ENCODE measurements at places on chromosomes 12 and 14.
A peak's percentile ranks its signal among the peaks of the same experiment; 100 is the strongest.

DNA sequence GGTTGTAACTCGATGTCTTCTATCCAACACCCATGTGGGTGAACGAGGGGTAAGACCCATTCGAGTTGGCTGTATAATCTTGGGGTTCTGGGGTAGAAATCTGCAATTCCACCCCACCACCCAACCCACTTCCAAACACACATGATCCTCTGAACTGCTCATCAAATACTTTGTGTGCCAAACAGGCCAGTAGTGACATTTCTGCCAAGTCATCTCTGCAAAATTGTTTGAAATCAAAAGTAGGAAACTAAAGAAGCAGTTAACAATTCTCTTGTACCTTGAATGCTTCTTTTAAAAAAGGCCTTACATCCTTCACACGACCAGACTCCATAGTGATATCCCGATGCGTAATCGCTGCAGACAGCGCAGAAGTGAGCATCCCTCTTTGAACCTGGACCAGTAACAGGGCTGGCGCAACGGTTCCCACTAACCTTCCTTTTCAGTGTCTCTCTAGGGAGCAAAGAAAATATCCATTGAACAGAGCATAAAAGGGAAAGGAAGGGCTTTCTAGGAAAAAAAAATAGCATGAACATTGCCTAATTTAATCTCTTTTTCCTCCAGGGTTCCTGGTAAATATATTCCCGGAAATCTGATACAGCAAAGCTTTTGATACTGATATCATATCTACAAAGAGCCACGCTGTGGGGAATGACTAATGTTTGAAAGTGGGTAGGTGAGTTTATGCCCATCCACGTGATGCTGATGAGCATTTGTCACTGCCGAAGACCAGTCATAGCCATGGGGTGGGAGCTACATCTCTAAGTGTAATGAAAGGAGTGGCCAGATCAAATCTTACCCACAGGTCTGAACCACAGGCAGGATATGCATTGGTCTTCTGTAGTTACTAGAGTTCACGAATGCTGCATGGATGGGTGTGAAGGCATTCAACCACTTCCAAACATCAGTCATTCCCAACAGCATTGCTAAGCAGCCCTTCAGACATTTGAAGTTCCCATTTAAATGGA lies 14.2 kb downstream of the ESR2 start:
- ATAC-seq, result peak; percentile 96

GRCh38 chr12:113479590-113480335 lies 8.1 kb upstream of the LHX5 start:
- no peak for ATAC-seq

GRCh38 chr12:101799774-101800173 lies 31.0 kb downstream of the GNPTAB start:
- peak; percentile 81 for ATAC-seq

GRCh38 chr14:65174783-65175182 lies 72.5 kb upstream of the MAX start:
- ATAC-seq, result no peak

DNA sequence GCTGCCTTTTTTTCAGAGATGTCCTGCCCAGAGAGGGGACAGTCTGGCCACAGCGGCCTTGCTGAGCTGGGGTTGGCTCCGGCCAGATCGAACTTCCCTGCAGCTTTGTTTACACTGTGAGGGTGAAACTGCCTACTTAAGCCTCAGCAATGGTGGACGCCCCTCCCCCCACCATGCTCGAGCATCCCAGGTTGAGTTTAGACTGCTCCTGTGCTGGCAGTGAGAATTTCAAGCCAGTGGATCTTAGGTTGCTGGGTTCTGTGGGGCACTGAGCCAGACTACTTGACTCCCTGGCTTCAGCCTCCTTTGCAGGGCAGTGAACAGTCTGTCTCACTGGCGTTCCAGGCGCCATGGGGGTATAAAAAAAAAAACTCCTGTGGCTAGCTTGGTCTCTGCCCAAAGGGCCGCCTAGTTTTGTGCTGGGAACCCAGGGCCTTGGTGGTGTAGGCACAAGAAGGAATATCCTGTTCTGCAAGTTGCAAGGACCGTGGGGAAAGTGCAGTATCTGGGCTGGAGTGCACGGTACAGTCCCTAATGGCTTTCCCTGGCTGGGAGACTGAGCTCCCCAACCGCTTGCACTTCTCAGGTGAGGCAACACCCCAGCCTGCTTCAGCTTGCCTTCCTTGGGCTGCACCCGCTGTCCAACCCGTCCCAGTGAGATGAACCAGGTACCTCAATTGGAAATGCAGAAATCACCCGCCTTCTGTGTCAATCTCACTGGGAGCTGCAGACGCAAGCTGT lies 79.1 kb downstream of the LRIG3 start:
- ATAC-seq, result no peak

DNA sequence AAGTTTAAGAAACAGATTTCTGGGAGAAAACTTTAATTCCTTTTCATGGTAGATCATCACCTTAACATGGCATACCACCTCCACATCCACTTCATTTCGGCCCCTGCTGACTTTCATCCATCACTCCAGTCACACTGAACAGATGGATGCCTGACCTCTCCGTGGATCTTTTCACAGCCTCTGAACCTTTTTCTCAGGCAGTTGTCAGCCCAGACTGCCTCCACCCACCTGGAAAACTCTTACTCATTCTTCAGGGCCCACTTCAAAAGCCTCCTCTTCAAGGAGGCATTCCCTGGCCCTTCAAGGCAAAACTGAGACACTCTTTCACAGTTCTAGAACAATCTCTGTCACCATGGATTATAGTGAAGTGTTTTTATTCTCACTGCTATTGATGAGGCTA lies 52.9 kb downstream of the GXYLT1 start:
- no peak for ATAC-seq

GRCh38 chr12:2463719-2464118 lies 331.1 kb upstream of the FKBP4 start:
- ATAC-seq, result no peak

GRCh38 chr12:6615802-6616201 lies 8.6 kb upstream of the CHD4 start:
- no peak for ATAC-seq

DNA sequence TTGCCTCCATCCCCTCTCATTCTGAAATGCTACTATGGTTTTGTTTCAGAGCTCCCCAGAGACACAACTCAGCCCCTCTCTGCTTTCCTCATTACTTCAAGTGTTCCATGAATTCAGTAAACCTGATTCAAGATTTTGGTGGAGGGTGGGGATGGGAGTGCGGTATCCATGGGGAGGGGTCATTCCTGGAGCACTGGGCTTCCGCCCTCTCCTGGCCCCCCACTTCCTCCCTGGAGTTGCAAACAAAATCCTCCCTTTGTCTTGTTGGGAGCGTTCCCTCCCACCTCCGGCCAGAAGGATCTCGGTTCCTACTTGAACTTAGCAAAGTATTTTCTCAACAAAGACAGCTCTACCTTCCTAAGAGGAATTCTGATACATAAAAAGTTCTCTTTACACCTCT lies 71.8 kb upstream of the LTA4H start:
- no peak for ATAC-seq

DNA sequence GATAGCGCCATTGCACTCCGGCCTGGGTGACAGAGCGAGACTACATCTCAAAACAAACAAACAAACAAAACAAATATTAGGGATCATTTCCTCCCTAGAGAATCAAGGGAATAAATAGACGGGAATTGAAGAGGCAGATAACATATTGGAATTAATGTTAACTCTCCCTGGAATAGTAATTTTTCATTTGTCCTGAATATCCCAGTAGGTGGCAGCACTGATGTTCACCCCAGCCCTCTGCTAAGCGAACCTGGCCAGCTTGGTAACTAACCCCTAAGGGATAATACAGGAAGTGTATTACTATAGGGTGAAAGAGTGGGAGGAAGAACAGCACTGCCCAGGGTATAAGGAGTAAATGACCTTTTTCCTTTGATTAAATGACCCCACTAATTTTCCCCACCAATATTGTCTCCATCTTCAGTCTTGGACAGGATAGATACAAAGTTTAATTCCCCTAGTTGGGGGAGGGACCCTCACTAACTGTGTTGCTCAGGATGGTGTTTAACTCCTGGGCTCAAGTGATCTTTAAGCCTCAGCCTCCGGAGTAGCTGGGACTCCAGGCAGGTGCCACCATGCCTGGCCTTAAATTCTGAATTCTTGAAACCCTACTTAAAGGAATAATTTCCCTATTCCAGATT lies 40.5 kb downstream of the SLC2A14 start:
- ATAC-seq, result peak; percentile 51

GRCh38 chr12:67437011-67437410 lies 167.9 kb downstream of the CAND1 start:
- ATAC-seq, result no peak

DNA sequence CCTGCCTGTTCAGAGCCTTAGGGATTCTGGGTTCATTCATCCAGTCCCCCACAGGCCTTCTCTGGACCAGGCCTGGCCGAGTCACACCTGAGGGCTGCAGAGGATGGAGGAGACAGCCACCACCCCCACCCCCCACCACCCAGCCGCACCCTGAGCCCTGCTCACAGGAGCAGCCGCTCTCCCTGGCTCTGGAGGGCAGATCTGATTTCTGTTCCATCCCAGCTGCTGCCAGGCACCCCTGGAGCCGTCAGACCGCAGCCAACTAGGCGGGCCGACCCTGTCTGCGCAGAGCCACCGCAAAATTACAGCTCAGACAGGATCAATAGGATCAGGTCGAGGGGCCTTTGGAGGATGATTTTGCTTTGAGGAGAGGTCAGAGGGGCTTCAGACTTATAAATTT lies 154.6 kb upstream of the MYL2 start:
- ATAC-seq, result no peak

GRCh38 chr14:55272922-55273321 lies 1.7 kb downstream of the FBXO34 start:
- no peak for ATAC-seq

- no peak for ATAC-seq
These were observed 25.1 kb downstream of the MOK start for GRCh38 chr14:102279688-102280348.

DNA sequence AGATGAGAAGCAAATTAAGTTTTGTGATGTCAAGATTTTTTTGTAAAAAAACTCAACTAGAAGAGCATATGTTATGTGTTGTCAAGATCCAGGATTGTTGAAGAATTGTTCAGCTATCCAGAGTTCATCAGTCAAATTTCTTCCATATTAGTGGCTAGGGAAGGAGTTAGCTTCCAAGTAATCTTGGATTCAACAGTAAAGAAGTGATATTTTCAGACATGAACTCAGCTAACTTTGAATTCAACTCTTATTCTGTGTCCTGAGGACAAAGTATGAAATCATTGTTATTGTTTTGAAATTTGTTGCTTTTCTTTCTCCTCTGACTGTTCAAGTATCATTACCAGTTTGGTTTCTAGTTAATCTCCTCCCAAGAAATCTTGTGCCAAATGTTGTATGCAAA lies 589.3 kb upstream of the NOVA1 start:
- ATAC-seq, result no peak

GRCh38 chr12:121789233-121789781 lies 4.2 kb downstream of the RHOF start:
- ATAC-seq, result no peak
